ENCODE measurements at places on chromosomes 11 and 22.

GRCh38 chr11:121471167-121471566 lies 18.4 kb upstream of the SORL1-AS1 start:
- no peak for DNase-seq

- no peak for DNase-seq
These were observed 31.3 kb upstream of the YPEL1 start for GRCh38 chr22:21766691-21767462.

DNA sequence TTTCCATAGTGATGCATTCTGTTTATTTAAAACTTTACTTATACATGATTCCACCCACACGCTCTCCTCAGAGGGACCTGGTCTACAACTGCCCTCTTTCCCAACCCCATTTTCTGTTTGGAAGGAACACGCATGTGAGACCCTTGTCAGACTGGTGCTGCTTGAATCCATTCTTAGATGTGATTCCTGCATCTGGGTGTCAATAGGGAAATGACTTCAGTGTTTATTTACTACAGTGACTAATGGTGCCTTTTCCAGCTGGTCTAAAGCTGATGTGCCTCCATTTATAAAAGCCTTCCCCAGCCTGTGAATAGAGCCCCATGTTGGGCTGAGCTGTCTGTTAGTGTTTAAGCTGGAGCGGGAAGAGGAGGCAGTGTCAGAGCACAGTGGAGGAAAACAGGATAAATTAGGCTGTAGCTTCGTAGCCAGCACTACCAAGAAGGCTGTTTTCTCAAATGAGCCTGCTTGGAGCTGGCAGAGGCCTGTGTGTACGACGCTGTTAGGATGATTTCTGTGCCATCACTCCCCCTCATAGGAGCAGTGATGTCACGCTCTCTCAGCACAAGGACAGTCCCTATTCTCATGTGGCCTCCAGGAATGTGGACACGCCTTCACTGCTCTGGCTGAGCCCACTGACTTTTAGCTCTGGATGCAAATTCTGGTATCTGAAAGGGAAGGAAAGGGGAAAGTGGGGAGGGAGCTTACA lies 18.9 kb upstream of the C11orf96 start:
- no peak for DNase-seq

- DNase-seq = no peak
These were observed 9.2 kb downstream of the HRAS start for GRCh38 chr11:526192-526591.

- DNase-seq = no peak
These were observed 53.3 kb downstream of the SCN3B start for GRCh38 chr11:123601136-123601535.

Data from endothelial cell (in vitro differentiated cells).